ENCODE measurements at places on chromosomes 4 and X.

DNA sequence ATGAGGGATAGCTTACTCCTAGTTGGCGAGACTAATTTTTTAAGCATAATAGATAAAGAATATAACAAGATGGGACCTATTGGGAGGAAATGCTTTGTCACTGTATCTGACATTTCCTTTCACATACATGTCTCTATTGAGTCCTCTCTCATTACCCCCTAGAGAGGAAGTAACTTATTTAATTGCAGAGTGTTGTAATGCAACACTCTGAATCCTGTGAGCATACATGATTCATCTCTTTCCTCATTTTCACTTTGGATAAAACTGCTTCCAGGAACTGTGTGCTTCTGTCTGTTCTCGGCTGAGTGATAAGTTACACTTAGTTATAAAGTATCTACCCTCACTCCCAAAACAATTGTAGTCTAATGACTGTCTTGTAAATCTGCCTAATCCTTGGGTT, 266.1 kb upstream of the ANXA10 start:
- no peak overlapping the region for H3K27ac ChIP-seq
- no peaks in the 10 kb centered on the region for H3K4me1 ChIP-seq
- H3K4me3 ChIP-seq, result no peak overlapping the region
- H3K36me3 ChIP-seq, result no peaks in the 10 kb centered on the region
- no peak for DNase-seq

DNA sequence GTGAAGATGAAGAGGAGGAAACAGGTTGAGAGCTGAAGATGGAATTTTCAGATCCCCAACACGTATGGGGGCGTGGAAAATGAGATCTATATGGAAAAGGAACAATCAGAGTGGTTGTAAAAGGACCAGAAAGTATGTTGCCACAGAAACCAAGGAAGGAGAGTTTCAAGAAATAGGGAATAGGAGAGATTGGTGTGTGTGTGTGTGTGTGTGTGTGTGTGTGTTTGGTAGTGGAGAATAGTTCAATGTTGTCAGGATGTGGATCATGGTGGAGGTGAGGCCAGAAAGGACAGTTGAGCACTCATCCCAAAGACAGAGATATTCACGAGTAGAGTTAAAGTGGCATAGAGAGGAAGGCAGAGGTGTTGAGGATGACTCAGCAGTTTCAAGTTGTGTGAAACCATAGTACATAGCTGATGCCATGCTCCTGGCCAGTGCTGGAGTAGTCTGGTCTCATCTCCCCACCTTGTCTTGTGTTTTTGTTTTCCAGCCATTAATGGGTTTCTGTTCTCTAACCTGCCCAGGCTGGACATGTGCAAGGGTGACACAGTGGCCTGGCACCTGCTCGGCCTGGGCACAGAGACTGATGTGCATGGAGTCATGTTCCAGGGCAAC, 36.1 kb downstream of the HEPH start:
- H3K4me1 ChIP-seq, result peaks cover 24% of the 10 kb centered on the region
- H3K27ac ChIP-seq, result no peak overlapping the region
- peaks cover 31% of the 10 kb centered on the region for H3K27me3 ChIP-seq
- DNase-seq, result no peak

DNA sequence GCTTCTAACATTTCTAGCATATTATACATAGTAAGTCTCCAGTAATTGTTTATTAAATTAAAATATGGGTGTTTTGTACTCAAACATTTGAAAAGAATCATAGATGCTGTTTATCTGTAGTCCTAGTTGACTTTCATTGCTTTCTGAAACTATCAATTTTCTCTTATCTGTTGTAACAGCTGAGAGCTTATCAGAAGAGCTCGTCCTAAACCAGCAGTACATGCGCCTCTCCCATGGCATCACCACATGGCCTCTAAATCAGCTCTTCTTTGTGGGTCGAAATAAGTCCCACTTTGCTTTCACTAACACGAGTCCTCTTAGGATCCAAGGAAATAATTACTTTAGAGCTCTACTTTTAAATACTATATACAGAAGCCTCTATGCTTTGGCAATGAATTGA, 55.1 kb downstream of the PPP3CA start:
- peaks cover 55% of the 10 kb centered on the region for H3K4me1 ChIP-seq
- no peak overlapping the region for H3K27ac ChIP-seq
- no peak for DNase-seq
- H3K36me3 ChIP-seq, result peaks cover 2% of the 10 kb centered on the region
- H3K4me3 ChIP-seq, result no peak overlapping the region

DNA sequence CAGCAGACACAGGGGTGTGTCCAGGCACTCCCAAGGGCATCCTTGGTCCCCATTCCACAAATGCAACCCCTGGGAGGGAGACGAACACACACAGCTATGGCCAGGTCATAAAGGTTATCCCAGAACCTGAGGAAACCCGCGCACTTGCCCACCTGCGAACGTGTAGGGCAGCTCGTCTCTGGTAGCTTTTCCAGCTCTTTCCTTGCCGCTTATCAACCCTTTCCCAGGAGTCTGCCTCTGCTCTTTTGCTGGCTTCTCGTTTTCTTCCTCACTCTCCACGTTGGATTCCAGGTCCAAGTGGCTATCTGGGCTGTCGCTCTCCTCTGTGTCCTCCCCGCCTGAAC, 13.5 kb downstream of the NOP14 start:
- no peak overlapping the region for H3K4me3 ChIP-seq
- peaks cover 56% of the 10 kb centered on the region for H3K36me3 ChIP-seq
- no peaks in the 10 kb centered on the region for H3K27me3 ChIP-seq
- H3K27ac ChIP-seq, result peak overlapping the region; percentile 9
- H3K4me1 ChIP-seq, result peaks cover 17% of the 10 kb centered on the region
